ENCODE measurements at places on chromosomes 5 and 9.

- peak; percentile 3 for DNase-seq
These were observed 74.7 kb downstream of the FGF1 start for GRCh38 chr5:142611154-142611553.

DNA sequence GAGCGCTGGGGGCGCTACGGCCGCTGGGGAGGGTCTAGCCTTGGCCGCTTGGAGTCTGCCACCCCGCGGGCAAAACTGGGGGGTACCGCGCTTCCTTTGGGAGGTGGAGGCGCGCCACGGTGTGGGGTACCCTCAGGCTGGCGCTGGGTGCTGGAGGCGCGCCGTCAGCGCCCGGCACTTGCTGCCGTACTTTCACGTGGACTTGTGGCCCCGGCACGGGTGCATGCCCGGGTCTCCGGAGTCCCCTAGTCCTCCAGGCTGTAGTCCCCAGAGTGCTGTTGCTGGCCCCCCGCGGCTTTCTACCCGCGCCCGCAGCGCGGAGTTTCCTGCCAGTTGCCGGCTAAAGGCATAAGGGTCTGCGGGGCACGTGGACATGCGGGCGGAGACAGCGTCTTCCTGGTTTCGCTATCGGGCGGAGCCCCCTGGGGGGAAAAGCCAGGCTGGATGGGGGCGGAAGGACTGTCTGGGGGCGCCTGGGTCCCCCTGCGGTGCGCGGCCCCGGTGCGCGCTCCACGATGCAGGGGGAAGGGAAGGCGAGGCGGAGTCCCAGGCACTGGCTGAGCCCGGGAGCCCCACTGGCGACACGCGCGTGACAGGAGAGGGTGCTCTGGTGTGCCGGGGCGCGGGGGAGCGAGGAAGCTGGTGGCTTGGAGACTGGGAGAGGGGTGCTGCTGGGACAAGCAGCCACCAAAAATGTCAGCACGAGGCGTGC is 666 bp downstream of the PPARGC1B start:
- DNase-seq: no peak

GRCh38 chr5:15489571-15490235 is 10.3 kb upstream of the FBXL7 start:
- no peak for DNase-seq

DNA sequence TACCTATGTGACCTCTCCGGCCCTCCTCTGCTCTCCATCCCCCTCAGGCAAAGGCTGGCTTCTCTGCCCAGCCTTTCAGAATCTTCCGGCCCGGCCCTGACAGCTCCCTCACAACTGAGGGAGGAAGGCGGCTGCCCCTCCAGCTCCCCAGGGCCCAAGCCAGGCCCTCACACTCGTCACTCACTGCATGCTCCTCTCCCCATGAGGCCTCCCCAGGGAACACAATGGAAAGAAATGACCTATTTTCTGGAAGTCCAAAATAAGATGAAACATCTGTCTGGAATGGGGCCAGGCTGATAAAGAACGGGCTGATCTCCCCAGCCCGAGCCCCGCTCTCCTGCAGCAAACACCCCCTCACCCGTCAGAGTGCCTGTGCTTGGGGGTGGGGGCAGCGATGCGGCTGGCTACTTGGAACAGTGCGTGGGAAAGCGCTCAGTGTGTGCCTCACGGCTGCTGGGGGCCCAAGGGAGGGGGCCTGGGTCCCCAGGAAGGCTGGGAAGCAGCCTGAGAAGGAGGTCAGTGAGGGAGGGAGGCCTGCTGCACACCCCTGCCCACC is 11.3 kb downstream of the PDGFRB start:
- no peak for DNase-seq

GRCh38 chr5:39064450-39064849 is 9.7 kb downstream of the RICTOR start:
- no peak for DNase-seq

- DNase-seq: no peak
These were observed 77.6 kb downstream of the KIF4B start for GRCh38 chr5:155091063-155091648.

GRCh38 chr9:134778841-134779411 is 101.7 kb upstream of the FCN2 start:
- no peak for DNase-seq

DNA sequence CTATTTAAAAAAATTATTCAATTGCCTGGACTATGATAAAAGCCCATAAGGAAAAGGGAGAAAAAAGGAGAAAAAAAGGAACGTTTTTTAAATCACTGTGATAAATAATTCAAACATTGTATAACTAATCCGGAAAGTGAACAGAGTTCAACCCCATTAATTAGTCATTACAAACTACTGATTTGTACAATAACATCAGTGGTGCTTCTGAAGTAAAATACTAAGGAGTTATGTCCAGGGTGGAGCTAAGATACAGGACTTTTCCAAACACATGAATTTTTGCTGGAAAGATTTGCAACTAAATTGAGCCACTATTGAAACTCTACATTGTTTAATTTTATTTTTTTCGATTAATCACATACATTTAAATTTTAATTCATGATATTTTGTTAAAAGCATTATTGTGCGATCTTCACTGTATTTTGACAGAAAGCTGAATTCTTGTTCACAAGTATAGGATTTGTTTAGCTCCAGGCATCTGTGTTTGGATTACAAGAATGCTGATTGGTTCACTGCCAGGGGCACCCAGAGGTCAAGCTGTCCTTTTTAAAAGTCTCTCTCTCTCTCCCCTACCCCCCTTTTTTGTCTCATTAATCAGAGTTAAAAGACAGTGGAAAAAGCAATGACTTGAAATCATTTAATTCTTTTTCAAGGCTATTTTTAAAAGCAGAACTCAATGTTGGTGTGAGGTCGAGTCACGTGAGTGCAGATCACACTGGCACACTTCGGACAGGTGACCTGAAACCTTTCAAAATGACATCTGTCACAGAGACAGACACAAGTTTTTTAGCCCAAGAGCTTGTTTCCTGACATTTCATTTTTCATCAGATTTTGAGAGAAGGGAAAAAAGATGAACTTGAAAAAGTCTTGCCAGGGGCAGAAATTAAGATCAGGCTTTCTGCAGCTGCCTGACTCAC is 387.3 kb downstream of the NR2F1-AS1 start:
- DNase-seq: no peak

- no peak for DNase-seq
These were observed 4.3 kb upstream of the LNPEP start for GRCh38 chr5:96931605-96932004.

- DNase-seq: no peak
These were observed 730.6 kb upstream of the ZNF608 start for GRCh38 chr5:125476901-125477585.

GRCh38 chr5:167792514-167792913 is 498.9 kb upstream of the WWC1 start:
- no peak for DNase-seq

DNA sequence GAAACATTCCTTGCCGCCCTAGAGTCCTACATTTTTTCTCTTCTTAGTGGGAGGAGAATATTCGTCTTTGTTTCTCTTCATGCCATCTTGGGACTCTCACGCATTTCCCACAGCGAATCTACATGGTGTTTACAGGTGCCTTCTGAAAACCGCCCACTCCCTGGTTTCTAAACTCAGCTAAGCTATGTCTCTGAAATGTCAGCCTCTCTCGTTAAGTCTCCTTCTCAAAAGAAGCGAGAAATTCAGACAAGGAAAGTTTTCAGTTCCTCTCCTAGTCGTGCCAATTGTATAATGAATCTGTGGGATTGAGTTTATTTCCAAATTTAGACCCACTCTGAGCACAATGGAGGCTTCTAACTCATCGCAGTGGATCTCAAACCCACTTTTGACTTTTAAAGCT is 186.8 kb upstream of the NFIB start:
- DNase-seq: no peak

- no peak for DNase-seq
These were observed 5.8 kb upstream of the RALGDS start for GRCh38 chr9:133126697-133127339.

GRCh38 chr5:15983392-15983791 is 196.2 kb downstream of the MARCHF11 start:
- no peak for DNase-seq

- no peak for DNase-seq
These were observed 125.3 kb downstream of the TRIM32 start for GRCh38 chr9:116812231-116813030.

GRCh38 chr5:82044010-82044409 is 72.2 kb downstream of the ATG10 start:
- DNase-seq: no peak

DNA sequence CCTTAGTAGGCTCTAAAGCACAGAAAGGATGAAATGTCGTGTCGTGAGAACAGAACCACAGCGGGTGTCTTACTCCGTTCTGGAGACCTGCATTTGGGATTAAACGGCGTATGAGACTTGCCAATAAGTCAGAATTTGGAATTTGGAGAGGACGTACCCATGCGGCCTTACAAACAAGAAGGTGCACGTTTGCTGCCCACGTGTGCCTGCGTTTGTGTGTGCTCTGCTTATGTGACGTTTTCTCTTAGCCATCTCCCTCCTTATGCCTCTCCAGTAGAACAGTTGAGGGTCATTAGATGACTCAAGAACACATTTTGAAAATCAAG is 171.6 kb upstream of the OTULINL start:
- DNase-seq: no peak

DNA sequence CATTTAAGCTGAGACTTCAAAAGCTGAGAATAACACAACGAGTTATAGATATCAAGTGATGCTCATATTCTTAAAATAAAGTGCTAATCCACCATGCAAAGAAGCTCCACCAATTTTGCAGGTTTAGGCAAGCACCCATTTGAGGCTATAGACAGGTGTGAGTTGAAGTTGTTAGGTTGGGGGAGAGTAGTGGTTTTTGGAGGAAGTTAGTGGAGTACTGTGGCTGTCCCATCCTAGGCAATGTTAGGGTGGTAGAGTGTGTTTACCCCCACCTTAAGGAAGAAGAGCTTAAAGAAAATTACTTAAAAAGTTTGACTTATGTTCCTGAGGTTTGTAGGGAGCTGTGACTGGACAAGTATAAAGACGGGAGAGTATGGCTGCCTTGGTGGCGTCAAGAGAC is 98.9 kb upstream of the MAN2A1 start:
- no peak for DNase-seq

GRCh38 chr9:111411266-111411665 is 72.9 kb downstream of the ECPAS start:
- DNase-seq: no peak

GRCh38 chr5:153555420-153556114 is 65.1 kb downstream of the GRIA1 start:
- no peak for DNase-seq

DNA sequence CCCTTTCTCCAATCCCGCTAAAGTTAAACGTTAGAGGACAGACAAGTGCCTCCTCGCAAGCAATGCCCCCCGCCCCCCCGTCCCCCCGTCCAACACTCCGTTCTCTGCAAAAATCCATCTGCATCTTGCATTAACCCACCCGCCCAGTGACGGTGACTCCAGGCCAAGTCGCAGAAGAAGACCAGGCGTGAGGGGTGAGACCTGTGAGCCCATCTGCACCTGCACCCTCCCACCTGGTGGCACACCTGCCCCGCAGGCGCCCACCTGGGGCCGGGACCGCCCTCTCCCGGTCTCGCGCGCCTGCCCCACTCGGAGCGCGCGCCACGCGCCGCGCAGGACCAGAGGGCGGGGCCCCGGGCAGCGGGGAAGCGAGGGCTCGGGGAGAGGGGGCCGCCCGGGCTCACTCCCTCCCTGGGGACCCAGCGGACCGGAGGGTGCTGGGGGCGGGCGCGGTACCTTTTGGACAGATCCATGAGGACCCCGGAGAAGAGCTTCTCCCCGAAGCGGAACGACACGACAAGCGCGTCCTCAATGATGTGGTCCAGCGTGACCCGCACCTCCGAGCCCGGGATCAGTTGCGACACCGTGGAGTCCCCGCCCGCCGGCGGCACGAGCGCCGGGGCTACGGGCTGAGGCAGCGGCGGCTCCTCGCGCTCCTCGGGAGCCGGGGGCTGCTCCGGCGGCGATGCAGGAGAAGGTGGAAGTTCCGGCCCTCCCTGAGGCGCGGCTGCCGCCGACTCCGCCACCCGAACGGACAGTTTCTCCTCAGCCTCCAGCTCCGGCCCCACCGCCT is 705 bp downstream of the PWWP2A start:
- peak; percentile 47 for DNase-seq

GRCh38 chr9:29160763-29161353 is 1587.6 kb upstream of the C9orf72 start:
- no peak for DNase-seq

- DNase-seq: no peak
These were observed 15.9 kb downstream of the PTAR1 start for GRCh38 chr9:69743930-69744329.

DNA sequence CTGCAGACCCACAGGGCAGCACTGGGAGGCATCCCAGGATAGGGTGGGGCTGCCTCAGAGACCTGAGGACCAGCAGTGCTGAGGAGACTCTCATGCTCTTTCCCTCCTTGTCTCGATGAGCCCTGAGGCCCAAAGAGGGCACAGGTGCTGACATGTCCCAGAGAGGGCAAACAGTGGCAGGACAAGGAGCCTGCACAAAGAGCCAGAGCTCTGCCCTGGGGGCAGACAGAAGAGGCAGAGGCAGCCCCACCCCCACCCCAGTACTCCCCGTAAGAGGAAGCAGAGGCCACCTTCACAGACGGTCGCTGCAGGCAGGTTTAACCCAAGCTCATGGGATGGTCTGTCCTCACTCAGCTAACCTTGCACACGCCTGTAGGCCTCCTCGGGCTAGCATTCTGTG is 29.4 kb upstream of the TTLL11 start:
- no peak for DNase-seq

DNA sequence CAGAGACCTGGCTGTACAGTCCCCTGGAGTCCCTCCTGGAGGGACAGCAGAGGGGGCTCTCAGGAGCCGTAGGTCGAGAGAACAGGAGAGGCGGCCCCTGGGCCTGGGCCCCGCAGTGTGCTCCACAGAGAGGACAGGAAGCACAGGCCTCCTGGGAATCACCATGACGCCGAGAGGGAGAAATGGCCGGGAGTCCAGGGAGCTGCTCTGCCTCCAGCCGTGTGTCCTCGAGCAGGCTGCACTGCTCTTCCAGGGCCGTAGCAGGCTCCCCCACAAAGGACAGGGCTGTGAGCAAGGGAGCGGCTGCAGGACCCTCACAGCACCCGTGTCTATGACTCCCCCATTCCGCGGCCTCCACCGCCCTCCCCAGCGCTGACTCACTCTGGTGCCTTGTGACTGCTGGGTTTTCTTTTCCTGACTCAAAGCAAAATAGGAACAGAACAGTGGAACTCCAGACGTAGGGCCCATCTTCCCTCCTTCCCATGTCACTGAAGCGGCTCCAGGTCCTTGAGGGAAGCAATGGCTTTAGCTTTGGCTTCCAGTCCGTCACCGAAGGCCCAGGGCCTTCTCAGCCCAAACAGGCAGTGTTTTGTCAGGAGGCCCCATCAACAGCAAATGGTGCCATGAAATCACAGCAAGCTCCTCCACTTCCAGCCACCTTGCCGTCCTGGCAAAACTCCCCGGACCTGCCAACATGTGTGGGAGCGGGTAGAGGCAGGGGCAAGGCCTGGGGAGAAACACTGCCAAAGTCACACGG is 114.2 kb downstream of the LHFPL2 start:
- no peak for DNase-seq

- no peak for DNase-seq
These were observed 647.2 kb downstream of the PDE4D start for GRCh38 chr5:59246145-59246869.
